ENCODE measurements at places on chromosomes 12 and 14.
A peak's percentile ranks its signal among the peaks of the same experiment; 100 is the strongest.

DNA sequence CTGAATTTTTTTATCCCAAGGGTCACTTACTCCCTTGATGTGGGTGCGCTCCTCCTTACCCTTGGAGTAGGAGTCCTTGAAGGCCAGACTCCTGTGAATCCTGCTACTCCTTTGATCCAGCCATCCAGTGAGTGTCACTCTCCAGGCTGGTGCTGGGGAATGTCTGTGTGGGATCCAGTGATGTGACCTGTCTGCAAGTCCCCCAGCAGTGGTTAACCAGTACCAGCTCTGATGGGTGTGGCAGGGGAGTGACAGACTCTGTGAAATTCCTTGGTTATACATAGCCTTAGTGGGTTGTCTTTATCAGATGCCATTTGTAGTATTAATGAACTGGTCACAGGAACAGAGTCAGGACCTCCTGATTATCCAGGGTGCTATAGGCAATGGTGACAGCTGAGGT, 409.5 kb upstream of the LMO3 start:
- no peak for DNase-seq

DNA sequence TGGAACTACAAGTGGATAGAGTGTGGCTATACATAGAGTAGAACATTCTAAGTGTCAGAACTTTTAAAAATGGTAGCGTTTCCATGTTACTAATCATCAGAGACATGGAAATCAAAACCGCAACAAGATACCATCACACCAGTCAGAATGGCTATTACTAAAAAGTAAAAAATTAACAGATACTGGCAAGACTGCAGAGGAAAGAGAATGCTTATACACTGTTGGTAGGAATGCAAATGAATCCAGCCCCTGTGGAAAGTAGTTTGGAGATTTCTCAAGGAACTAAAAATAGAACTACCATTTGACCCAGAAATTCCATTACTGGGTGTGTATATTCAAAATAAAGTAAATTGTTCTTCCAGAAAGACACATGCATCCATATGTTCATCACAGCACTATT, 518.6 kb downstream of the NELL2 start:
- DNase-seq = no peak

DNA sequence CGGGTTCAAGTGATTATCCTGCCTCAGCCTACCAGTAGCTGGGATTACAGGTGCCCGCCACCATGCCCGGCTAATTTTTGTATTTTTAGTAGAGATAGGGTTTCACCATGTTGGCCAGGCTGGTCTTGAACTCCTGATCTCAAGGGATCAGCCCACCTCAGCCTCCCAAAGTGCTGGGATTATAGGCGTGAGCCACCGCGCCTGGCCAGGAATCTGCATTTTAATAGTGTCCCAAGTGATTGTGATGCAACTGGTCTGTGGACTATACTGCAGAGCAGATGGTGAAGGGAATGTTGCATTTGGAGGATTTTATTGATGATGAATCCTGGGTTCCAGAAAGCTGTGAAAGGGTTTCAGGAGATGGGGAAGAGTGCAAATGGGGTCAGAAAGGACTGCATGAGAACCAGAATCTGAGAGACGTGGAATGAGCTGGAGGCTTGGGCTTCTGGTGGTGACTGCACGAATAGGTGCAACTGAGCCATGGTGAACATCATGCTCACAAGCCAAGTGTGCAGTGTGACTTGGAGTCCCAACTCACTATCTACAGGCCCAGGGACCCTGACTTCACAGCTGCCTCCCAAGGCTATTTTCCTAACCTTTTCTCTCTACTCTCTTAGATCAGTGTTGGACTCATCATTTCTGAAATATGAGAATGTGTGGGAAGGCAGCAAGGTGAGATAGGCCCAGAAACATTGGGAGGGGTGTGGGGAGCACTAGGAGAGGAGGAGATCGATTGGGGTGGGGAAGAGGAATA, 4.5 kb downstream of the RPS26 start:
- DNase-seq = no peak

DNA sequence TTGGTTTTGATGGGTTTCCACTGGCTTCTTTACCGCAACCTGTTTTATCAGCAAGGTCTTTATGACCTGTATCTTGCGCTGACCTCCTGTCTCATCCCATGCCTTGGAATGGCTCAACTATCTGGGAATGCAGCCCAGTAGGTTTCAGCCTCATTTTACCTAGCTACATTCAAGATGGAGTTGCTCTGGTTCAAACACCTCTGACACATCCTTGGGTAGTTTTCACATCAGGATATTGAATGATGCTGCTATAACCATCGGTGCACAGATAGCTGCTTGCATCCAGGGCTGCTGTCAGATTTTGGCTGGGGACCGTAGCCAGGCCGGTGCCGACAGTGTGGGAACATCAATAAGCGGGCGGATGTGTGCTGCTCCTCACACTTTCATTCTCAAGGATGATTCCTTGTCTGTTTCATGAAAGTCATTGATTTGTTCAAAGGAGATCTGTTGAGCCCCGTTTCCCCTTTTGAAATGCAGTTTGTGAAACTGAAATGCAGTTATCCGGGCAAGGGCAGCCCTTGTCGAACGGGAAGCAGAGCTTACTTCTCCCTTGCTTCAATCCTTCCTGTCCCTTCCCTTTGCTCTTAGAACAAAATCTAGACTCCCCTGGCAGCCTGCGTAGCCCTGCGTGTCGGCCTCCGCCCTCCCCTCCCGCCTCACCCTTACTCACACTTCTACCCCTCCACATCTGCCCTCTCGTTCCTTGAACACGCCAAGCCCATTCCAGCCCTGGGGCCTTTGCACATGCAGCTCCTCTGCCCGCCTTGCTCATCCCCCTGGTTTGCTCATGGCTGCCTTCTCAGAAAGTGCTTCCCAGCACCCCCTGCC, 49.2 kb upstream of the NCOR2 start:
- no peak for DNase-seq

- no peak for DNase-seq
These were observed 664.7 kb upstream of the FBXO33 start for GRCh38 chr14:40096968-40097367.

- no peak for DNase-seq
These were observed 236.2 kb downstream of the AKAP6 start for GRCh38 chr14:32565256-32565655.

- DNase-seq = peak; percentile 47
These were observed 172.8 kb downstream of the KTN1 start for GRCh38 chr14:55752580-55753390.

DNA sequence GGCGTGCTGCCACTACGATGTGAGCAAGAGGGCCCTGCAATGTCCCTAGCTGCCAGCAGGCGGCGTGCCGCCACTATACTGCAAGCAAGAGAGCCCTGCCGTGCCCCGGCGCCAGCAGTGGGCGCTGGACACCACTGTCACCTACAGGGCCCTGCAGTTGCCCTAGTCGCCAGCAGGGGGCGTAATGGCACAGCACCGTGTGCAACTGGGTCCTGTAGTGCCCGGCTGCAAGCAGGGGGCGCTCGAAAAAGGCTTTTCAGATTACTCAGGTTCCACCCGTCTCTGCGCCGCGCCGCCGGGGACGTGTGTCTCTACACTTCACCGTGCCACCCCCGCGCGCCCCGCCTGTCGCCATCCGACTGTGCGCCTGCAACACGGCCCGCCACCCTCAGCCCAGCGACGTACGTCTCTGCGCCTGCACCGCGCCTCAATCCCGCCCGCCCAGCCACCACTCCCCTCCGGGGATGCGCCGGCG, 1356.9 kb downstream of the TMEM121 start:
- no peak for DNase-seq

DNA sequence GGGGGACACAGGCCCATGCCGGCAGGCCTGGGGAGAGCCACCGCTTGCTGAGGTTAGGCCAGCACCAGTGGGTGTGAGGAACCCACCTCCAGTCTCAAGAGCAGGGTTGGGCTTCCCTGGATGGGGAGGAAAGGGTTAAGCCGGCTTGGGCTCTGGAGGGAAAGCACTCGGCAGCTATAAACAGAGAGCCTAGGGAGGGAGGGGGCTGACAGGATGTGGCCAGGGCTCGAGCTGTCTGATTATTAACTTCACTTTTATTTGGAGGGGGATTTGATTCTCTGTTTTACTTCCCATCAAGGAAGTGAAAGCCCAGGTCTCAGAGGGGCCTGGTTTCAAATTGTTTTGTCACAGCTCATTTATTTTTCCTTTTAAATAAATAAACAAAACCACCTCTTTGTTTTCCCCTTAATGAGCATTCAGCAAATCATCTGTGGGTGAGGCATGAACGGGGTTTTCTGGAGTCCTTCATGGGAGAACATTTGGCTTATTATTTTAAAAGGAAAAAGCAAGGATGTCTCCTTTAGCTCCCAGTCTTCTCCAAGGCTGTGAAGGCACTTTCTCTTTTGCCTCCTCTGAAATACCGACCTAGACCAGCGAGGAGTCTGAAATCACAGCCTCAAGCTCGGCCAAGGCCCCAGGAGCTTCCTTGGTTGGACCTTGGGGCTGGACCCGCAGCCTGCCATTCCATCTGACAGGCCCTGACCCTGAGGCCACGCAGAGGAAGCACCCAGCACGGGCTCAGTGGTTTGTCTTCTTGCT, 21.9 kb upstream of the ZFP36L1 start:
- no peak for DNase-seq

GRCh38 chr12:50636505-50636904, 127.4 kb upstream of the ATF1 start:
- no peak for DNase-seq

- no peak for DNase-seq
These were observed 120.7 kb upstream of the SLC38A2 start for GRCh38 chr12:46493150-46493833.

- DNase-seq = no peak
These were observed 52.3 kb upstream of the FUT8 start for GRCh38 chr14:65360144-65360784.

DNA sequence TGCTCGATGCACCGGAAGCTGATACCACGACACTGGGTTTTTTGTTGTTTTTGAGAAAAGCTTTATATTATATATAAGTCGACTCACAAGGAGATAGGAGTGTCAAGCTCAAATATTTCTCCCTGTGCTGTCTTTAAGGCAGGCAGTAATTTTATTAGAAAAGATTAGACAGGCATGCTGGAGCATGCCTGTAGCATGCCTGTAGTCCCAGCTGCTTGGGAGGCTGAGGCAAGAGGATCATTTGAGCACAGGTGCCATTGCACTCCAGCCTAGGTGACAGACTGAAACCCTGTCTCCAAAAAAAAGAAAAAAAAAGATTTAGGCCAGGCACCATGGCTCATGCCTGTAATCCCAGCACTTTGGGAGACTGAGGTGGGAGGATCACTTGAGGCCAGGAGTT, 51.8 kb downstream of the GNS start:
- no peak for DNase-seq

DNA sequence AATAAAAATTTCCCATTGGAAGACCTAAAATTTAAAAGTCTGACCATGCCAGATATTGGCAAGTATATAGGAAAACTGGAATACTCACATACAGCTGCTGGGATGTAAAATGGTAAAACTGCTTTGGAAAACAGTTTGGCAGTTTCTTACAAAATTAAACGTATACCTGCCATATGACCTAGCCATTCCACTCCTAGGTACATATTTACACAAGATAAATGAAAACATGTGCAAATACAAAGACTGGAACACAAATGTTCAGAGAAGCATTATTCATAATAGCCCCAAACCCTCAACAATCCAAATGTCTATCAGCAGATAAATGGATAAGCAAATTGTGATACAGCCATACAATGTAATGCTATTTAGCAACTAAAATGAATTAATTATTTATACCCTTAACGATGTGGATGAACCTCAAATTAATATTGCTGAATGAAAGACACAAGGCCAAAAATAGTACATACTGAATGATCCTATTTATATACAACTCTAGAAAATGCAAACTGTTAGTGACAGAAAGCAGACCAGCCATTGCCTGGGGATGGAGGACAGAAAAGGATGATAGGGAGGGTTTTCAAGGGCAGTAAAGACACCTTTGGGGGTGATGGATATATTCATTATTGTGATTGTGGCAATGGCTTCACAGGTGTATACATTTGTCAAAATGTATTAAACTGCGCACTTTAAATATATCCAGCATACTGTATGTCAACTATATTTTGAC, 21.3 kb upstream of the TCP11L2 start:
- DNase-seq = no peak

DNA sequence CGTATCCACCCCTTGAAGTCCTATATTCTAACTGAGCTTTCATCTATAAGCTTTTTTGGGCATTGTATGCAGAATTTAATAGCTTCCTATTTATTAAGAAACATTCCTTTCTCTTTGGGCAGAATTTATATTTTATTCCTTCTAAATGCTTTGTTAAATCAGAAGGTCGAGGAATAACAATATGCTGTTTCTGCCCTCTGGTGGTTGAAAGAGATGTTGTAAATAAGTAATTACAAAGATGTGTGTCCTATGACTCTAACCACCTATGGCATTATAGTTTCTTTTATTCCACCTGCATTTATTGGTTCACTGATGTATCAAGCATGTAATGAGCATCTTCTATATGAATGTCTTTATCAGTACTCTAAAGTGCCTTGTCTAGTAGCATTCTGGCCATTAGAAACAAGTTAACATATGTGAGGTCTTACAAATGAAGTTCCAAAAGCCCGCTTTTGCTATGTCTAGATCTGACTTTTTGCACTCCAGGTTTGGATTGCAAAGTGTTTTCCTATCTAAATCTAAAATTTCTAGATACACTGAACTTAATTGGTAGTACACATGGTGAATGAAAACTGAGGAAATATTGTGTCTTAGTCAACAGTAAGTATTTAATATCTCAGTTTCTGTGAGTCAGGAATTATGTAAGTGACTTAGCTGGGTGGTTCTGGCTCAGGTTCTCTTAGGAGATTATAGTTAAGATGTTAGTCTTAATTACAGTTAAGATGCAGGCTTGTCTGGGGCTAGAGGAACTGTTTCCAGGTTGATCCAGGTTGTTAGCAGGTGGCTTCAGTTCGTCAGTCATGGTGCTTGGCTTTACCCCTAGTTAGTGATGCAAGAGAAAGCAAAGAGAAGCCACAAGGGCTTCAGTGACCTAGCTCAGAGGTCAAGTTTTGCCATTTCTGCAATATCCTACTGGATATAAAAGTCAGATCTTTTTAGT, 57.5 kb downstream of the PLEKHA5 start:
- DNase-seq = peak; percentile 43

DNA sequence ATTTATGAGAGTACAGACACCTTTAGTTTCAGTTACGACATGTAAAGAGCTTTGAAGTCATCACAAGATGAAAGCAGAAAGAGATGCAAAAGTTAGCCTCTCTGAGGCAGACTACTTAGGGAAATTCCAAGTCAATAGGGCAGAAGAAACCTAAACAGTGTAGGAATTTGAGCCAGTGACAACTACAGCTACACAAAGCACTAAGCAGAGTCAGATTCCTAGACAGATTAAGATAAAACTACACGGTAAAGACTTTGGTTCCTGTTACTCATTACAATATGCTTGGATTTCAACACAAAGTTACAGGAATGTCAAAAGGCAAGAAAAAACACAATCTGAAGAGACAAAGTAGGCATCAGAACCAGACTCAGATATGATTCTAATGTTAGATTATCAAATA, 1302.3 kb downstream of the FSCB start:
- no peak for DNase-seq

DNA sequence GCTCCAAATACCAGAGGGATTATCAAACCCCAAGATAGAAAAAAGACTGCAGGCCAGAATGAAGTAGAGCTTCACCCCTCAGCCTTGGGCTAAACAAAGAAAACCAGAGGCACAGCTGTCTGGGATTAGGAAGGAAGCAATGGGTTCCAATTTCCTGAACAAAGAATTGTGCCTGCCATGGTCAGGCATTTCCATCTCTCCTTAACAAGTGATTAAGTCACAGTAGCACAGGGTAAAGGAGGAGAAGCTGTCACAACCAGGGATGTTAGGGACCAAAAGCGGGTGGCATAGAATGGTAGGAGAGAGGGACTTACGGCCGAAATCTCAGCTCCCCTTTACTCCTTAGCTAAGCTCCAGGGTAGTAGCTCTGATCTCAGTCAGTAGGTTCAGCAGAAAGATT, 33.9 kb downstream of the SPTLC2 start:
- no peak for DNase-seq

- no peak for DNase-seq
These were observed 440 bp upstream of the ISM2 start for GRCh38 chr14:77498984-77499527.
